ENCODE measurements at places on chromosomes 6 and 20.

DNA sequence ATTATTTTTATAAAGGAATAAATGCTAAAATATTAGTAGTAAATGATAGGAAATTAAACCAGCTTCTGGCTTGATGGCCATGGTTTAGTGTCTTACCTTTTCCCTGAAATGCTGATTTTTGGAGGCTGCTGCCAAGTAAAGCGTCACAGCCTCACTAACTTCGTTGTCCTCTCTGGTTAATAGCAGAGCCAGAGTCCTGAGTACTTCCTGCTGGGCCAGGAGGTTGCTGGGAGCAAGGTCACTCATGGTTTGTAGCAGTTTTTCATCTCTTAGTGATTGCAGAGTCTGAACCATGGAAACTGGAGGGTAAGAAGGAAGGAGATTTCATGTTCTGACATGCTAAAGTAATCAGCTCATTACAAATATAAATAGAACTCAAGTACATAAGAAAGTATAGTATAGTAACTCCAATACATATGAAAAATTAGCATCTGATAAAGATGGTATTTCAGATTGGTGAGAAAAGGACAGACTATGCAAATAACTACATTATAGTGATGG, 26.5 kb upstream of the ARMH2 start:
- no peak for DNase-seq

DNA sequence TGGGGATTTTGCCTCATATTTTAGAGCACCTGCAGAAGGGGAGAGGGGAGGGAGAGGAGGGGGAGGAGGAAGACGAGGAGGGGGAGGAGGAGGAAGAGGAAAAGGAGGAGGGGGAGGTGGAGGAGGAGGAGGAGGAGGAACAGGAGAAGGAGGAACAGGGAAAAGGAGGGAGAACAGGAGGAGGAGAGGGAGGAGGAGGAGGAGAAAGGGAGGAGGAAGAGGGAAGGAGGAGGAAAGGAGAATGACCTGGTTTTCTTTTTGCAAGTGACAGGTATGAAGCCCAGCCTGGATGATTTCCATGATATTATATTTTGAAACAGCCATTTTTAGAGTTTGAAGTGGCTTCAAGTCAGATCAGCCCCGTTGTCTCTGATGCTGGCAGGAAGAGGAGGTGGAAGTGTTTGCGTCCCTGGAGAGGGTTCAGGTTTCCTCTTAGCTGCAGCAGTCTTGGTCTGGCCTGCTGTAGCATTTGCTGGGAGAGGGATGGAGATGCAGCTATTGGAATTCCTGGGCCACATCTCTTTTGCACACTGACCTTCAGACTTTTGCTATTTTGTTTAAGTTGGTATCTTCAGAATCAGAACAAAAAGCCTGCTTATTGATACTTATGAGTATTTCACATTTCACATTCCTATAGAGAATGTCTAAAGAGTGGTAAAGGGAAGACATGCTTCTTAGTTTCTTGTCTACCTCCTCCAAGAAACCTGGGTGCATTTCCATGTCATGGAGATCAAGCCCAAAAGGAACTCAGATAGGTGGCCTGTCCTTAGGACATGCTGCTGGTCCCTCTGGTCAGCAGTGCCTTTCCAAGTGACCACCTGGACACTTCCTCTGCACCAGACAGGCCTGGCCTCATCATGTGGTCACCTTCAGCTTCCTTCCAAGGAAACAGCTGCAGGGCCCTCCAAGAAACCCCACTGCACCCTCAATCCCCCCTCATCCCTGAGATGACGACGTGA, 54.3 kb upstream of the IYD start:
- DNase-seq: no peak

DNA sequence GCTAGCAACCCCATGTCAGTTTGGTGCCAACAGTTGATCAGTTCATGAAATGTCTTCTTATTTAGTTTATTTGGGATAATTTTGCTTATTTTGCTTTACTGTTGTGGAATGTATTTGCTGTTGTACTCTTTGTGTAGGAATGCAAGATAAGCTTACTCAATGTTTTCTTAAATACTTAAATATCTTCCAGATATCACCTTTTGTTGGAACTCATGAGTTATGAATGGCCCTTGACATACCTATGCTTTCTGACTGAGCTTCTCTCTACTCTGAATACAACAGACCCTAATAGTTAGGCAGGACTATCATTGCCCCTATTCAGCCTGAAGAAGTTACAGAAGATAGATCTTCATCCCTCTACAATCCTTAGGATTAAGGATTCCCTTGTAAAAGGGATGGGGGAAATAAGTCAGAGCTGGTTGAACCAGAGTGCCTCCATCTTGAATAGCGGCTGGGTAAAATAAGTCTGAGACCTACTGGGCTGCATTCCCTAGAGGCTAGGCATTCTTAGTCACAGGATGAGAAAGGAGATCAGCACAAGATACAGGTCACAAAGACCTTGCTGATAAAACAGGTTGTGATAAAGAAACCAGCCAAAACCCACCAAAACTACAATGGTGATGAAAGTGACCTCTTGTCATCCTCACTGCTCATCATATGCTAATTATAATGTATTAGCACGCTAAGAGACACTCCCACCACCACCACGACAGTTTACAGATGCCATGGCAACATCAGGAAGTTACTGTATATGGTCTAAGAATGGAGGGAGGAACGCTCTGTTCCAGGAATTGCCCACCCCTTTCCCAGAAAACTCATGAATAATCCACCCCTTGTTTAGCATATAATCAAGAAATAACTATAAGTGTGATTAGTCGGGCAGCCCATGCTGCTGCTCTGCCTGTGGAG, 196.9 kb downstream of the AKAP7 start:
- no peak for DNase-seq

DNA sequence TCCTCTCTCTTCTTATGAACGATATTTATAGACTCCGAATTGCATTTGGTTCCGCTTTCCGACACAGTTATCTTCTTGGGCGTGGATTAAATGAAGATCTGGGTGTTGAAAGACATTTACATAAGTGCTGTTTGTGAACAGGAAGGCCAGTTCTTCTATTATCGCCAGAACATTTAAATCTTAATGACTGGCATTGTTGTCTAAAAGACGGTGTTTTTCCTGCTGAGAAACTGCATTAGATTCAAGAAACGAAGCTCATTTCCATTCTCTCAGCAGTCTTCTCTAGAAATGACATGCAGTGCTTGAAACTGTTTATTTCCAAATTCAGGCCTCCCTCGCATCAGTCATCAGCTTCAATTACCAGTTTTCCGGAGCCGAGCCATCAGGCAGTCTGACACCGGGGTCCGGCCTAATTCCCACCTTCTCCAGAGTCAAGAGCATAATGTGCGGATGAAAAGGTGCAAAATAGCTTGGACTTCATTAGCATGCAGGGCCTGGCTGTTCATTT, 16.0 kb downstream of the LINC00237 start:
- no peak for DNase-seq

- no peak for DNase-seq
Observed at GRCh38 chr20:47642118-47642517, 140.4 kb downstream of the NCOA3 start.

- no peak for DNase-seq
Observed at GRCh38 chr6:113762641-113763040, 94.5 kb upstream of the MARCKS start.

DNA sequence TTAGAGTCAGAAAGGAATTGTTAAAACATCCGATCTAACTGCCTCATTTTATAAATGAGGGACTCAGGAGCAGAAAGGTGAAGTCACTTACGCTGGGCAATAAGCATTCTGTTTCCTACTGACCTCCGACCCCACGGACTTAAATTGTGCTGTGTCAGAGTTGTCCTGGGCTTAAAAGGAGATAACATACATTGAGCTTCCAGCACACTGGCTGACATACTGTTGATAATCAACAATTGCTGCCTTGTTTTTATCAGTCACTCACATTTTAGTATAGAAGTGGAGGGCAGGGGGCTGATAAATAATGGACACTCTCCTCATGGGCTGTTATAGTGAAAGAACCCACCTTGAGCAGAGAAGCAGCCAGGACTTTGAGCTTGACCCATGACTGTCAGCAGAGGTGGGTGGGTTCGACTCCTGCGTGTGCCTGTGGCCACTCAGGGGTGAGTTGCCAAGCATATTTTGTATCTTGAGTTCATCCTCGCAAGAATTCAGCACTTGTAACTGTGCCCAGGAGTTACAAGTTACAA, 166.5 kb upstream of the JARID2 start:
- no peak for DNase-seq

DNA sequence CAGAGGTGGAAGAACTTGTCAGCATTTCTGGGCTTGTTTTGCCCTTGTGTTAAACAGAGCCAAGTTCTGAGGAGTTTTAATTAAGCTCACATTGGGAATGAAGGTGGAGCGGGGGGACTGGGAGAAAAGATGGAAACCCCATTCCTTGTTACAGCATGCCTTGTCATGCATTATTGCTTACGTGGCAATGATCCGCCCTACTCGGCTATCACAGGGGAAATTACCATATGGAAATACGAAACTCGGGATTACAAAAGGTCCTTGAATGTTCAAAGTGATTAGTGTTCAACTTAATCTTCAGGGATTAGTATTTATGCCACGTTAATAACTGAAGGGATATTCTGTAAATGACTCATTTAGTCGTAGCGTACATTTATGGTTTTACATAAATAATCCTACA, 86.4 kb downstream of the MAP3K7 start:
- no peak for DNase-seq

GRCh38 chr6:4055420-4056041, 23.4 kb downstream of the FAM217A start:
- no peak for DNase-seq

DNA sequence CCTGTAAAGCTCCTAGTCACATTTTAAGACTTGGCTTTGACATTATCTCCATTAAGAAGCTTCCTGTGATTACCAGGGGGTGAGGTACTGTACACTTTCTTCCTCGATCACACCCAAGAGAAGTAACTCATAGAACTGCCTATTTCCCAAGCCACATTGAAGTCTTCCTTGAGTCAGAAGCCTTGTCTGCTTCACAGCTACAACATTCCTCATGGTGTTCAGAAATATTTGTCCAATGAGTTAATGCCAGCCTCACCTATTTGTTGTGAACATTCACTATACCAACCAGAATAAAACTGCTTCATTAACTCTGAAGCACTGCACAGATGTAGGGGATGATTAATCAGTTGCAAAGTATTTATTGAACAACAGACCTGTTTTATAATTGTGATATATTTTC, 622.3 kb downstream of the PTPRT start:
- no peak for DNase-seq

GRCh38 chr6:137536104-137536773, 42.0 kb upstream of the OLIG3 start:
- no peak for DNase-seq

- DNase-seq: no peak
Observed at GRCh38 chr6:170225852-170226417, 64.9 kb downstream of the DLL1 start.

GRCh38 chr20:49768204-49769047, 44.2 kb upstream of the SLC9A8 start:
- no peak for DNase-seq

All from NCI-H1694 (cell line).